ENCODE measurements at places on chromosomes 16 and 17.
A peak's percentile ranks its signal among the peaks of the same experiment; 100 is the strongest.

DNA sequence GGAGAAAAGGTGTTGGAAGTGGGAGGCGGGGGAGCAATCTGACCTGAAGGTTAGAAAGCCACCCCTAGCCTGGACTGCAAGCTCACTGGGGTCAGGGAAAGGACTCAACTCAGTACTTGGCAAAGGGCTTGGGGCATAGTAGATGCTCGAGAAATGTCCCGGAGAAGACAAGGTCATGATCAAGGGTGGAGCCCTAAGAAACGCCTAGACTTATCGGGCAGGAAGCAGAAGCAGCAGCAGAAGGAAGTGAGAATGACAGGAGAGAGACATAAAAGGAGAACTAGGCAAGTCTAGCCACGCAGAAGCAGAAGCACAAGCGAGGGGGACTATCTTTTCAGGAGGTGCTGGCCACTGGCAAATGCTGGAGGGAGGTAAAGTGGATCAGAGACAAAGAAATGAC, 10.2 kb downstream of the COTL1 start:
- DNase-seq, result no peak

DNA sequence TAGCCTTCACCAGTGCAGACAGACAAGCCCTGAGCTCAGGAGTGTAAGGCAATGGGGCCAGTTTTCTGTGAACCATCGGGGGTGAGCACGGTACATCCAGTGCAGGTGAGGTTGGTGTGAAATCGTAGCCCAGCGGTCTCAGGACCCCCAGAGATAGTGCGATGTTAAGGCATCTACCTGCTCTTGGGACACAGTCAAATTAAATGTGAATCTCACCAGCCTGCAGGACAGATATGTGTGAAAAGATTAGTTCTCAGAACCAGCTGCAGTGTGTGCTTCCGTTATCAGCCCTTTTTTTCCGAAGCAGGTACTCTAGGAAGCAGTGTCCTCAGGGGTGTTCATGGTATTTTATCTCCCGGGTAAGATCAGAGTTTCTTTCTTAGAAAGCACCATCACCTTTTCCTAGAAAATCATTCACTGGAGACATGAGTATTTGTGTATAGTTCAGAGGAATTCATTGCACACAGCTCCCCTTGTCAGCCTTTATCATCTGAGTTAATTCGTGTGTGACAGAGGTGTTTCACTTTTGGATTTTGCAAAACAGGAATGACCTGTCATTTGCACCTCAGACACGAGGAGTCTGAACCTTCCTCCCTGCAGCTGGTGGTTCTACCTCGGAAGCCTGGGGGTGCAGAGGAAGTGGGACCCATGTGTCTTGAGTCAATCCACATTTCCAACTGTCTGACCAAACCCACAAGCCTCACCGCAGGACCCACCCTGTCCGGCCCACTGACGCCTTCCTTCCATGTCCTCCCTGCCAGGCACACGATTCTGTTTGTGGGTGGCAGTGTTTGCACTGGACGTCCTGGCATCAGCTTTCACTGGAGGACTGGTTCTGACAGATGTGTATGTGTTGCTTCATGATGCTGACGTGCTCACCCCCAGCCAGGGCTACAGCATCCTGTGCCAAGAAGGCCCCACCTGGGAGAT, 107.8 kb downstream of the CLEC16A start:
- DNase-seq, result peak; percentile 56

GRCh38 chr17:20920815-20921199, 122.0 kb downstream of the USP22 start:
- no peak for DNase-seq

DNA sequence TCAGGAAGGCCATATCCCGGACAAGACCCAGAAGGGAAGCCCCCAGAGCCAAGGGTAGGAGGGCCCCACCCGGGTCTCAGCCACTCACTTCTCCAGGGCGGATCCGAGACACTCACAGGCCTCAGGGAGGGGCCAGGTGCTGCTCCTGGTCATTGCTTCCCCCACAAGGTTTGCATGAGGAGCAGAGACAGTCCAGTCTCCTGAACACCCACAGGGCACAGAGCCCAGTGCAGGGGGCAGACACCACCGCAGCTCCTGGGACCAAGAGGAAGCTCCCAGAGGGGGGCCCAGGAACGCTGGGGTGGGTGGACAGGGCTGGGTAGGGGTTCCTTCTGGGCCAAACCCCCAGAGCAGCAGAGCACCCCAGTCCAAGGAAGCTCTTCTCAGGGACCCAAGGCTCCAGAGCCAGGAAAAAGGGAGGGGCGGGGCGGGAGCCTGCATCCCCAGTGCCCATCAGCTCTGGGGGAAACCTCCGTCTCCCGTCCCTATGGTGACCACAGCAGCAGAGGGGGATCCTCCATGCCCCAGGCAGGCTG, 709 bp upstream of the MRPL28 start:
- no peak for DNase-seq

- no peak for DNase-seq
These were observed 23.4 kb downstream of the NDEL1 start for GRCh38 chr17:8459107-8459506.

DNA sequence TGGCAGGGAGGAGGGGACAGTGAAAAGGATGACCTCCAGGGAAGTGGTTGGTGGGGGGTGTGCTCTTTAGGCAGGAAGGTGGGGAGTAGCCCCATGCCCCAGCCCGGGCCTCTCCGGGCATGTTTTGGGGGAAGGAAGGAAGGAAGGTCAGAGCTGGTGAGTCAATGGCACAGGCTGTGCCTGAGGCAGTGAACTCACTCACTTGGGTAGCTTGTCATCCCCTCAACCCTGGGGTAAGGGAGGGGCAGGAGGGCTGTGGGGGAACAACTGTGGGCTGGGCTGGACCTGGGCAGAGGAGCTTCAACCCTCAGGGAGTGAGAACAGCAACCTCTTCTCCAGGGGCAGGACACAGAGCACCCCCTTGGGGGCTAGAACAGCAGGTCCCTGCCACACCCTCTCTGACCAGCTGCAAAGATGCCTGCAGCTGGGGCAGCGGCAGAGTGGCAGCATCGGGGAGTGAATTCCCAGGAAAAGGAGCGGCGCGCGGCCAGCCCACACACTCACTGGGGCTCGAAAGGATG, 6.3 kb downstream of the CSF3 start:
- no peak for DNase-seq

Measured in stimulated activated CD8-positive, alpha-beta memory T cell treated with anti-CD3 and anti-CD28 coated beads, Interleukin-7, amount 100 ng/mL, for 24 hours (primary cell).